ENCODE measurements at places on chromosomes 4 and X. TPM values are rescaled to one million over a fixed set of nuclear protein-coding genes. Genes with fewer than 3 reads are reported as not detected.

GRCh38 chrX:150028692-150029091 is 90.4 kb upstream of the EOLA2 start:
- no peak for DNase-seq

GRCh38 chrX:131812847-131813825 is 210.0 kb upstream of the STK26 start:
- no peak for DNase-seq

DNA sequence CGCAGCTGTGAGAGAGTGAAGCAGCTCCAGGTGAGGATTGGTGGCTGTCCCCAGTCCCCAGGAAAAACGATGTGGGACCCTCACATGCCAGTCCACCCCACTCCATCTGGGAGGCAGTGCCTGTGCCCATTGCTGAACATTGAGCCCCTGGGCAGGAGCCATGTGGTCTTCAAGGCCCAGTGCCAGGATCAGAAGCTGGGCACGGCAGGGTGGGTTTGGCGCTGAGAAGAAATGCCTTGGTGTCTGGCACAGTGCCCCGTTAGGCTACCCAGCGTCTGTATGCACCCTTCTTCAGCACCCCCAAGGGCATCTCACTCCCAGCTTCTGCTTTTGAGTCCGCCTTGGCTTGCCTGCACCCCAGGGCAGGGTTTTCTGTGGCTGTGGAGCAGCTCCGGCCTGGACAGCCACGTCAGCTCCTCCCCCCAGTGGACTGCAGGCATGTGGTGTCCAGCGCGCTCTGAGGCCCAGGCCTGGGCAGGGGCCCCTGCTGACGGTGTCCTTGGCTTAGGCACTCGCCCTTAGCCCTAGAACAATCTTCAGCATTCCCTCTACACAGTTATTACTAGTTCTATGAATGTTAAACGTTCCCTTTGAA is 28.6 kb downstream of the RGS12 start:
- DNase-seq = peak; percentile 79

DNA sequence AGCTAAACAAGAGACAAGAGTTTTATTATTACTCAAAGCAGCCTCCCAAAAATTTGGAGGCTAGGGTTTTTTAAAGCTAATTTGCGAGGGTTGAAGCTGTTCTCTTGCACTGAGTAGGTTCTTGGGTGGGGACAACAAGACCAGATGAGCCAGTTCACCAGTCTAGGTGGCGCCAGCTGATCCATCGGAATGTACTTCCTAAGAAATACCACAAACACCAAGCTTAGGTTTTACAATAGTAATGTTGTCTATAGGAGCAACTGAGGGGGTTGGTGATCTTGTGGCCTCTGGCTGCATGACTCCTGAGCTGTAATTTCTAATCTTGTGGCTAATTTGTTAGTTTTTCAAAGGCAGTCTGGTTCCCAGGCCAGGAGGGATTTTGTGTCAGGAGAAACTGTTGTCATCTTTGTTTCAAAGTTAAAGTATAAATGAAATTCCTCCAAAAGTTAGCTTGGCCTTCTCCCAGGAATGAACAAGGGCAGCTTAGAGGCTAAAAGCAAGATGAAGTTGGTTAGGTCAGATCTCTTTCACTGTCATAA is 130.6 kb downstream of the SLC7A11 start:
- DNase-seq = no peak

DNA sequence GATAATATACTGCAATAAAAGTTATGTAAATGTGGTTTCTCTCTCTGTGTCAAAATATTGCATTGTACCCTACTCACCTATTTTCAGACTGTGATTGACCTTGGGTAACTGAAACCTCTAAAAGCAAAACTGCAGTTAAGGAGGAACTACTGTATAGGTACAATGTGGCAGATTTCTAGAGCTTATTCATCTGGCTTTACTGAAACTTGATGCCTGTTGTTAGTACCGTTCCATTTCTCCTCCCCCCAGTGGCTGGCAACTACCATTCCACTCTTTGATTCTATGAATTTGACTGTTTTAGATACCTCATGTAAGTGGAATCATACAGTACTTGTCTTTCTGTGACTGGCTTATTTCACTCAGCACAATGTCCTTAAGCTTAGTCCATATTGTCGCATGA is 61.9 kb downstream of the HOPX start:
- no peak for DNase-seq

DNA sequence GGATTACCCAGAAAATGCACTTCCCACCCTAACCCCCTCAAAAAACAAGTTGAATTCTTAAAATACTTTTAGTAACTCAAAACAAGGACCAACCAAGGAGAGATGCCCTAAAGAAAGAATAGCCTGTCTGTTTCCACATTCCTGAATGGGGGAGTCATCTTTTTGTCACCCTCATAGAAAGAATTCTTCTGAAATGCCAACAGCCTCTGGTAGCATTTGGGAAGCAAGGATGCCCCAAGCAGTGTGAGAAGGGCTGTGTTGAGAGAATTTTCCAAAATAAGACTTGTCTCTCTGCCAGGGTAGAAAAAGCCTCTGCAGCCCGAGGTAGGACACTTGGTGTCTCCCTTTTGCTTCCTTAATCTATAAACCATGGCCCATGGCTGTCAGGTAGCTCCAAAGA is 173.1 kb upstream of the VCX3A start:
- DNase-seq = no peak

GRCh38 chr4:86582410-86582809 is 11.7 kb upstream of the PTPN13 start:
- DNase-seq = no peak

GRCh38 chr4:8556341-8557150 is 23.6 kb upstream of the GPR78 start:
- DNase-seq = no peak

DNA sequence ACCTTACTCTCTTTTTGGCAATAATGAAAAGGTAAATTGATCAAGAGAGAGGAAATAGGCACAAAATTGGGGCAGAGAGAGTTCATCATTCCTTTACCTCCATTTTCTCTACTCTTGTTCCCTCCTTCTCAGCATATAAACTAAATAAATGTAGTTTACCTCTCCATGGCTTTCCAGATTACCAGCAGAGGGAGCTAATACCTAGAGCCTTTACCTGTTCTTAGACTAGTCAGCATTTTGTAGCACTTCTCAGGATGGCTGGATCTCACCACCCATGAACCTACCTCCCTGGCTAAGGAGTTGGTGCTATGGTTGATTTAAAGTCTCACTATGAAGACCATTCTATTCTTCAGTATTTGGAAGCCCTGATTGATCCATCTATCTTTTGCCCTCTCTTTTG is 15.7 kb downstream of the OFD1 start:
- DNase-seq = no peak

GRCh38 chrX:15507005-15507404 is 6.4 kb downstream of the BMX start:
- DNase-seq = no peak

- DNase-seq = no peak
Measured at GRCh38 chr4:96675896-96676295, 836.0 kb downstream of the PDHA2 start.

GRCh38 chr4:38009421-38009820 is 49.2 kb downstream of the PTTG2 start:
- DNase-seq = no peak

DNA sequence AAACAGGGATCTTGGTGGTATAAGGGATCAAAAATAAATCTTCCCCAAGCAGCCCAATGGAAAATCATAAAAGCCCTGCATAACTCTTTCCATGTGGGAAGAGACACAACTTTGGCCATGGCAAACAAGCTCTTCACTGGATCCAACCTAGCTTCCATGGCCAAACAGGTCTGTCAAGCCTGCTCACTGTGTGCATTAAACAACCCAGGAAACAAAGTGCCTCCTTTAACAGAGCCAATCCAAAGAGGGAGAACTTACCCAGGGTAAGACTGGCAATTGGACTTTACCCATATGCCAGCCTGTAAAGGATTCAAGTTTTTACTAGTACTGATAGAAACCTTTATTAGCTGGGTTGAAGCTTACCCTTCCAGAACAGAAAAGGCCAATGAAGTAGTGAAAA is 7.6 kb upstream of the HERC5 start:
- no peak for DNase-seq

DNA sequence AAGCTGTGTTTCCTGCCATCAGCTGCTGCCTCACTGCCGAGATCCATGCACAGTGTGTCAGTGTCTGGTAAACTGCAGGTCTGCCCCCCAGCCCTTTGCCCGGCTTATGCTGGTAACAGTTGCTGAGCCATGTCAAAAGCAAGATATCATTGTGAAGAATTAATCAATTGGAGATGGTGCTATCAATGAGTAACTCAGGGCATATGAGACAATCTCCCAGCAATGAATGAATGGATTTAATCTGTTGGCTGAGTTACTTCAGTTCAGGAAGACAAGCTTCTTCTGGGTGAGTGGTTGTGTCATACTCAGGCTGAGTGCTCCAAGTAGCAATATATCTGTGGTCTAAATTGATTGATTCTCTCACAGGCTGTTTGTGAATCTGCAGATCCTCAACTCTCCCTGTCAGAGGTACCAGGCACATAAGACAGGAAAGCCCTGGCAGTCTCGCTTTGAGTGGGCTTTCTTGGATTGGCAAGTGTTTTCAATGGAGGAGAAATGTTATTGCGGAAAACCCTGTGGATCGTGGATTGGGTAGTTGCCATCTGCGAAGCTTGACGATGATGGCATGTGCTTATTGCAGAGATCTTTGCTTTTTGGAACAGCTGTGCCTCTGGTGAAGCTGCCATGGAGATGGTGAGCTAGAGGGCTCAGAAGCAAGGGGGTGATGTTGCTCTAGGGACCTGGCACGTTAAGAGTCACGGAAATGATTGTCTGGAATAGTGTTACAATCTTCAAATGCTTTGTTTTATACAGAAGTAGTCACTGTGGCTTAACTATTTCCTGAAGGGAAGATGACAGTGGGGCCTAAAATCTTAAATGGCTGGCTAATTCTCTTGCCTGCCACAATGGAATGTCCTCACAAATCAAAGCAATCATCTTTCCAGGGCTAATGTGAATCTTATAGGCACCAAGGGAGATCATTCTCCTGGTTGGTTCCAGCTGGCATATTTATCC is 147.6 kb upstream of the TBC1D9 start:
- no peak for DNase-seq

DNA sequence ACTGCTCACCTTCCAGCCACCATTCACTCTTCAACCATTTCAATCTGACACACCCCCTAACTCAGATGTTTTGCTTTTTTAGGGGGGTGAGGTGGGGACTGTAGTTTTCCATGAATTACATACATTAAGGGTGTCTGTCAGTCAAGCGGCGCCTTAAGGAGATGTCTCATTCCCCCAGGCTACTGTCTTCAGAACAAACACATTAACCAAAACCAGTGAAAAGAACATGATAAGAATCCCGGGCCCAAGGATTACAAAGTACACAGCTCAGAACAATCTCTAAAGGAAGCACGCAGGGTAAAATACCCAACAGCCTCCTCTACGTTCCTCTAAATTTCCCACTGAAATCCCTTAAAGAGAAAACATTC is 62.5 kb upstream of the IRF2 start:
- no peak for DNase-seq

DNA sequence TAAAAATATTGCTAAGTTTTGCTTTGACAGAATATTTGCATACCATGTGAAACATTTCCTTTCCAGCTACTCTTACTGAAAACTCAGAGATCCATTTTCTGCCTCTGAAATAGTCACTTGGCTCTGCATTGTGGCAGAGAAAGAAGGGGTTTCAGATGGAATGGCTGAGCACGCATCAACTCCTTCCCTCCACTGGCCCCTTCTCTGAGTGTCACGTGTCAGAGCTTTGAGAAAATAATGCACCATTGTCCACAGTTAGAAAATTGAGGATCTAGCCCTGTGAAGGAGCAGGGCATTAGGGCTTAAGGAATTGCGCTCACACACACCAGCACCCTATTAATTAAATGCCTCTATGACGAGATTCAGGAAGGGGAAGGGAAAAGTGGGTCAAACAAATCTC is 78.8 kb upstream of the FAT4 start:
- DNase-seq = no peak

DNA sequence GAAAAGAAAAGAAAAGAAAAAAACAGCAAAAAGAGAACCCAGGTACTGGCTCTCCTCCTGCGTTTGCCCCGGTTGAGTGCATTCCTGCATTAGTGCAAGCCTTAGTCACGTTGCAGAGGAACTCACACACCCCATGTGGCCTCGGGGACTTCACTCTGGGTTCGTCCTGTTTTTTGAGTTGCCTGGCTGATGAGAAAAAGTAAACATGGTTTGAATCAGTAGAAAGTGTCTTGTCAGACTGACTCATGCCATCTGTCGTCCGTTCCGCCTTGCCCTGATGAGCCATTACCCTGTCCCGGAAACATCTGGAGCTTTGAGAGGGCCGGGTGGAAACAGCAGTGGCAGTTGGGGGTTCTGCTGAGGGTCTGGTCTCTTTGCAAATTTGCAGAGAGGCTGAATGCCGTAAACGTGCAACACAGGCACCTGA is 16.3 kb downstream of the CD99 start:
- peak; percentile 69 for DNase-seq

GRCh38 chr4:152328582-152328981 is 207.3 kb downstream of the FBXW7 start:
- no peak for DNase-seq

DNA sequence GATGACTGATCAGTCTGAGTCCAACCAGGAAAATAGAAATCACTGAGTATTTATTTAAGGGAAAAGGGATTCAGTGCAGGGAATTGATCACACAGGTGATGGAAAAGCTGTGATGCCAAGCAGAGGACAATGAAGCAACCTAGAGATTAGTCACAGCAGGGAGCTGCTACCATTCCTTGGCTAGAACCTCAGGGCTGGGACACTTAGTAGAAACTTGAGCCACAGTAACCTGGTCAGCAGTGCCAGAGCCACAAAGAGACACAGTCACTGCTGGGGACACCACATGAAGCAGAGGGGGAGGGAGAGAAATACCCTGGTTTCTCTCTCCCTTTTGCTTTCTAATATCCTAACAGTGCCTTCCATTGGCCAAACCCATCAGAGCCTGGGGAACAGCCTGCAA is 38.7 kb downstream of the RTL9 start:
- DNase-seq = no peak

GRCh38 chr4:48197643-48198237 is 63.7 kb upstream of the TXK start:
- no peak for DNase-seq

- no peak for DNase-seq
Measured at GRCh38 chr4:80144676-80145470, 52.4 kb upstream of the PRDM8 start.

DNA sequence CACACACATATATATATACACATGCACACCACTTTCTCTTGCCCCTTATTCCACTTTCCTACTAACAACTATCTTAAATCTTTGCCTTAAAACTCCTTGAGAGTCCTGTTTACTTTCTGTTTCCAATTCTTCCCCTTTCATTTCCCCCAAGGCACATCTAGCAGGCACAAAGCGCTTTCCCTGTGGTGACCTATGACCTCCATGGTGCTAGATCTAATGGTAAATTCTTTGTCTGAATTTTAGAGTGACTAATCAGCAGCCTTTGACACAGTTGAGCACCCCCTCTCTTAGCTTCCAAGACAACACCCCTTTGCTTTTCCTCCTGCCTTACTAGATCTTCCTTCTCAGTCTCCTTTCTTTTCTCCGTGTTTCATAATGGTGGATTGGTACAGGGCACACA is 236.4 kb upstream of the TTC29 start:
- DNase-seq = no peak

SLC25A5 gene
- 158 TPM for total RNA-seq

SYNPO2 gene
- 188 TPM for total RNA-seq

ELK1 gene
- 24.5 TPM for total RNA-seq

NWD2 gene
- not detected for total RNA-seq

Data from left ventricle myocardium superior (tissue), 1 donor.